ENCODE measurements at places on chromosomes 3 and 15. TPM values are rescaled to one million over a fixed set of nuclear protein-coding genes. Genes with fewer than 3 reads are reported as not detected.

The TRAT1 gene
- total RNA-seq, result not detected

The ZNF860 gene
- 6.7 TPM for total RNA-seq

The C3orf49 gene
- not detected for total RNA-seq

The NUP210 gene
- total RNA-seq, result 11.1 TPM

The ADCY5 gene
- 58.6 TPM for total RNA-seq

The CCR5 gene
- not detected for total RNA-seq

The CADPS gene
- 370 TPM for total RNA-seq

The ITPKA gene
- total RNA-seq, result 0.69 TPM

The DNAJC13 gene
- 72.4 TPM for total RNA-seq

The IGF1R gene
- total RNA-seq, result 27.5 TPM

The THRB gene
- total RNA-seq, result 11.1 TPM

The FEZF2 gene
- total RNA-seq, result 1.6 TPM

The BMF gene
- total RNA-seq, result 3.2 TPM

The CCRL2 gene
- total RNA-seq, result 1.4 TPM

The MESP2 gene
- 0.92 TPM for total RNA-seq

The SLC15A2 gene
- 29.5 TPM for total RNA-seq

The NT5DC2 gene
- 55.4 TPM for total RNA-seq

The MYD88 gene
- 3.2 TPM for total RNA-seq

The SMCO1 gene
- total RNA-seq, result not detected

The CTDSPL2 gene
- 92.5 TPM for total RNA-seq

Data from diencephalon (tissue), 1 donor.